Activated T-helper 1 cell treated with anti-CD3 and anti-CD28 coated beads, Interleukin-2, amount 50 U/mL, for 16 hours (primary cell): ENCODE measurements at places on chromosomes 1 and 21.

DNA sequence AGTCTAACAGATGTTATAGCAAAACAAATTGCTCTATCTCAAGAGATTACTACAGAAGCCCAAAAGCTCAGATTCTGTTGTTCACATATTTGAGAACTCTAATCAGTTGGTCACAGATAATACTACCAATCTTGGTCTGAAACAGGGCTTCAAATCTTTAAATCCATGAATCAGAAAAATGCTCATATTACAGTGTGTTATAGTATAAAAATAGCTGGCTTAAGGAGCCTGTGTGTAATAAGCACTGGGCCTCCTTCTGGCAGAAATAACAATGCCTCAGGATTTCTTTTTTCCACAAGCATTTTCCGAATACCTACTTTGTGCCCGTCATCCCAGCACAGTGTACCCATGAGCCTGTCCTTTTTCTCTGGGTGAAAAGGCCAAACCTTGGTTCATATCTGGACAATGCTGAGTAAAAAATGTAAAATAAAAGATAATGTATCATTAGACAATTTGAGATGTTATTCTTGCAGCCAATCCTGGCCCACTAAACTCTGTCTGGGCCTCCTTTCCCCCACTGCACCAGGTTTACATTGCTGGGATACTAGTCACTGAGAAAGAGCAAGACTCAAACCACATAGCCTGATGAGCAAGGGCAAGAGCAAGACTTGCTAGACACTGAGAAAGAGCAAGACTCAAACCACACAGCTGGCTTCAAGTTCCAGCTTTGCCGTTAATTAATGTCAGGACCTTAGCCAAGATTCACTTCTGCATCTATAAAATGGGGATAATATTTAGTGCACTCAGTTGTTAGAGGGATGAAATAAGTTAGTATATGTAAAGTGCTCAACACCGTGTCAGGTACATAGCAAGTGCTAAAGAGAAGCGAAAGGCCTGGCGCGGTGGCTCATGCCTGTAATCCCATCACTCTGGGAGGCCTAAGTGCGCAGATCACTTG lies 17.0 kb upstream of the ADAR start:
- DNase-seq = no peak

GRCh38 chr1:151710187-151710840 lies 6.3 kb downstream of the CELF3 start:
- no peak for DNase-seq

- DNase-seq = no peak
These were observed 86.4 kb upstream of the JUN start for GRCh38 chr1:58870298-58870676.

DNA sequence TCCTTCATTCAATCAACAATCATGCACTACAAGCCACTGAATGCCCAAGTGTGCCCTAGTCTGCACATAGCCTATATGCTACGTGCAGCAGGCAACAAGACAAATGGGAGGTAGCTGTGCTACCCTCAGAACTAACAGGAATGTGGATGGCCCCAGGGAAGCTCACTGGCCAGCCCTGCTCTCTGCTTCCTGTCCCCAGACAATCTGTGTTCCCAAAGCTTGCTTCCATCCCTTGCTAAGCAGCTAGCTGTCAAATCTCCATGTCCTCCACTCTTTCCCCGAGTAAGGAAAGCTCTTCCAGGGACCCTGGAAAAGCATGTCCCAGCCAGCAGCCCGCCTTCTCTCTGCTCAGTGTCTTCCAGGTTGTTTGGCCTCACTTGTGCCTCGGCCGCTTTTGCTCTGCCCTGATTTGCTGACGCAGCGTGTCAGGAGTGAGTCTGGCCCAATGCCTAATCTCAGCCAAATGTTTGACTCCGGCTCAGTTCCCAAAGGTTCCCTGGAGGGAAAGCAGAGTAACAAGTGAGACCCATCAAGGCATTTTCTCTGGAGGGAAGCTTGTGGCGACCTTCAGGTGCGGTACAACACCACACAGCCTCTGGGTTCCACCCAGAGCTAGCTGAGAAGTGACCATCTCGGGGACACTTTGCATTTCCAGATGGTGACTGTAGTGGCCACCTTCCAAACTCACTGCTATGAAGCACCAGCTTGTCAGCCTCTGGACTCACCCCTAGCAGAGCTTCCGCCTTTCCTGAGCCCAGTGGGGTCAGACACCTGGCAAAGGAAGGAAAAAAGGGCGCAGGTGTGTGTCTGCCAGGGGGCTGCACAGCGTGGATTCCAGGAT lies 243.4 kb downstream of the RHOU start:
- DNase-seq = no peak

- DNase-seq = no peak
These were observed 444.0 kb downstream of the SMYD3 start for GRCh38 chr1:246063013-246063616.

- no peak for DNase-seq
These were observed 595.5 kb downstream of the KIF26B start for GRCh38 chr1:245750261-245750660.

- DNase-seq = no peak
These were observed 27.9 kb downstream of the OPTC start for GRCh38 chr1:203521812-203522211.

DNA sequence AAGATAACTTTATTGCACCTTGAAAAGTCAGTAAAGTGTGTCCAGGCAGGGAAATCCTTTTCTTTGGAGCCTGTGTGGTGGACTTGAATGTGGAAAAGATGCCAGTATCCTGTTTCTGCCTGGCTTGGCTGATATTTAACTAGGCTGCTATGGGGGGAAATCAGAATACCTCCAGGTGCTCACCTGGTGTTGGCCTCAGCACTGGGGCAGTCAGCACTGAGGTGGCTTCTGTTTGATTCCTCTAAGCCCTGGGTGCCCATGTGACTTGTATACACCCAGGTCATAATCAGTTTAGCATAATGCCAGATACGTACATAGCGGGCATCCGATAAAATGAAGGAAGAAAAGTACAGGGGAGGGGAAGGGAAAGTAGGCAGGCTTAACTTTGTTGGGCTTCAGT lies 7.2 kb downstream of the PHGDH start:
- no peak for DNase-seq

DNA sequence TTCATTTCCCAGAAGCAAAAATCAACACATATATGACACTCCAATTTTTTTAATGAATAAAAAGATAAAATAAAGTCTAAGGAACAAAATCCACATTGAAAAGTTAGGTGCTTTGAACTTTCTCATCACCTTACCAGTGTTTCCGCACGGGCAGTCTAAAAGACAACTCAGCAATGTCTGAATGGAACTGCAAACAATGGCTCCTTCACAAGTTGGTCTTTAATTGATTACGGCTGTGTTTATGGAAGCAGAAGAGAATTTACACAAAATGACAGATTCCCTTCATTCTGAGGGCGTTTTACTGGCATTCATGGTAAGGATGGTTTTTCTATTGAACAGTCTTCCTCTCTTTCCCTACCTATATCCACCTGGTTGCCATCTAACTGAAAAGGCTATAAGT lies 65.0 kb upstream of the RNPC3 start:
- DNase-seq = no peak

DNA sequence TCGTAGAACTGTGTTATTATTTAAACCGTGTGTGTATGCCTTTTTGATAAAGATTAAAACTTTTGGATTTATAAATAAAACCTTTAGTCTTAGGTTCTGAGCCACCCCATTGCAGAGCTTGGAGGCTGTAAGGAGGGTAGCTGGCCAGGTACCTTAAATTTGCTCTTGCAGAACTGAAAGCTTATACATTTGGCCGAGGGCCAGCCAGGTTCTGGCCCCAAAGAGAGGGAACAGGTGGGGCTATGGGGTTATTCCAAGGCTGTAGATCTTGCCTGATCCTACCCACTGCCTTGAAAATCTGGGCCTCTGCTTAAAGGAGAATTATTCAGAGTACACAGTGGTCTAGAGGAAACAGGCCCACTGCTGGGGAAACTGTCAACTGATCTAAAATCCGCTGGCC lies 59.6 kb downstream of the CAMK2N1 start:
- no peak for DNase-seq

GRCh38 chr1:3016641-3017439 lies 4.4 kb upstream of the ACTRT2 start:
- DNase-seq = no peak

DNA sequence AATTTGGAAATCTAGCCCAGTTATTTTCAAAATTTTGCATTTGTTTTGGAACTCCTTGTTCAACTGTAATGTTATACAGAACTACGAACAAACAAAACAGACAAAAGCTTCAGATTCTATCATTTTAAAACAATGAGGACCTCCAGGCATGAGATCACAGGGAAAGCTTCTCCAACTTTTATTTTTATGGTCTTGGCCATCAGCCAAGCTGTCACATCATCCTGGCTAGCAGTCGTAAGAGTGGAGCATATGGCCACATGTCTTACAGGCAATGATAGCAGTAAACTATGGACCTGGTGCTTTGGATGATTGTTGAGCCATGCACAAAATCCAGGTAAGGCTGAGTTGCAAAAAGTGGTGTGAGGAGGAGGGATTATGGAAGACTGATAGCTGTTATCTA lies 299.6 kb downstream of the LMX1A start:
- DNase-seq = no peak

- DNase-seq = no peak
These were observed 68.0 kb upstream of the CYP2J2 start for GRCh38 chr1:59994302-59995198.

DNA sequence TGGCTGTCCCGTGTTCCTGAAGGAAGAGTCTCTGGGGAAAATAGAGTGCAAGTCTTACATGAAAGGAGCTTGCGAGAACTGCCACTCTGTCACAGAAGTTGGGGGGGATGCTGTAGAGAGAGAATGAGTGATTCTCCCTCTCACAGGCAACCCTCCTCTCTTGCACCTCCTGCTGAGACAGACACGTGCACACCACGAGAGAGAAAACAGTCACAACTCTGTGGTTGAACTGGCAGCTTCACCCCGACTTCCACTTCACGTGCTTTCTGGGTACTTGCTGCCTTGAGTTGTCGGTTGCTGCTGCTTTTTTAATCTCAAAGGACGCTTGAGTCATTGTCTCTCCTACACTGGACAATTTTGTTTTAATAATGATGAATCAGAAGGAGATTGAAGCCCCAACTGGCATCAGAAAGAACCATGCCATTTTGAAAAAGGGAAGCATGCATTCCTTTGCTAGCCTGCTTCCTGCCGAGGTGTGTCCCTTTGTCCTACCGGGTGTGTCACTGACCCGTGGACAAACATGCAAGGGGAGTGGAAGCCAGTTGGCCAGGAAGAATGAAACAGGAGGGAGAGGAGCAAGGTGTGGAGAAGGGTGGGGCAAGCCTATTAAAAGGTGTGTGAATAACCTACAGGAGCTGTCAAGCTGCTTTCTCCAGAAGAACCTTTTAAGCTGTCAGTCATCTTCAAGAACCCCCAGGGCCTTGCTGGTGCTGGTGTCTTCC lies 164.2 kb downstream of the CACNA1E start:
- no peak for DNase-seq

GRCh38 chr1:155954645-155955044 lies 13.2 kb downstream of the RXFP4 start:
- DNase-seq = no peak

GRCh38 chr1:178939338-178940067 lies 68.6 kb upstream of the ANGPTL1 start:
- DNase-seq = no peak

DNA sequence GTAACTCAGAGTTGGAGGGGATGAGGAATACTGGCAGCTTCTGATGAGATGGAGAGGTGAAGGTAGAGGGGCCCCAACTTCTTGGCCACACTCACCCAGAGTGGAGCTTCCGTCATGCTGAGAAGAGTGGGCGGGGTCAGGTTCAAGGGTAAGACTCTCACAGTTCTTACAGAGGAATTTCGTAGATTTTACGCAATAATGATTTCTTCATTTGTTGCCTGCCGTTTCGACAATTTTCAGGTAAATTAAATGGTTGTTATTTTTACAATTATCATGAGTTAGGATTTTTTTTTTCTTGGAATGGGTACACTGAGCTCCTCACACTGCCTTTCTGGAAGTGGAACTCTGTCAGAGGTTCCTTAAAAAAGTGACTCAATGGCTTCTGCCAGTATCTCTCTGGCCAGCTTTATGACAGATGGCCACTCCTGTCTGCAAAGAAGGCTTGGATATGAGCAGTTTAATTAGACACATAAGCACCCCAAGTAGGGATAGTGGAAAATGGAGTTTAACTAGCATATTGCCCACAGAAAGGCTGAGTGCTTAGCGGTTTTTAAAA lies 13.8 kb upstream of the NLRP3 start:
- DNase-seq = no peak

DNA sequence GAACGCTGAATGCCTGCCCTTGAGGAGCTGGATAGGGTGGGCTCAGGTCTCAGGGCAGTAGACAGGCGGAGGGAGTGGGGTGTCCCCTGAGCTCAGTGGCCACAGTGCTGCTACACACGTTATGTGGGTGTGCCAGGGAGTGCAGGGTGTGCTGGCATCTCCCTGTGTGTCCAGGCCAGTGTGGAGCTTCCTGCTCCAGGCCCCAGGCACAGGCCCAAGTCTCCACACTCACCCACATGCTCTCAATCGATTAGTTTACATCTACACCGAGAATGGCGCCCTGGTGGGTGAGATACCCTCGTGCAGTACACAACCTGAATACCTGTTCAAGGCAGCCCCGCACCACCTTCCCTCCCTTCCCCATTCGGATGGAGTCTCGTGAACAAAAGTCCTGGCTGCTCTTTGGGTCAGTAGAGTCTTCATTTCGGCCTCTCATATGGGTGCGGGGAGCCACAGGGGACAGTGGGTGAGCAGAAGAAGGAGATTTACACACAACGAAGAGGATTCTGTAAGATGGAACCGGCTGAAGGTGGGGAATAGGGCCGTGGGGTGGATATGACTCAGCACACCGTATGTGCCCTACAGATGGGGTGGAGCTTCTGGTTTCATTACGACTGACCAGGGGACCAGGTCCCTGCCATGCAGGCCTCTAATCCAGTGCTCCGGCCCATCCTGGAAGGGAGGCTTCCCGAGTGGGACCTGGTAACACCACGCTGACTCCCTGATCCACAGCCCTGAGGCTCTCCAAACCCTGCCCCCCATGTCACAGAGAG lies 93.3 kb downstream of the SPSB1 start:
- no peak for DNase-seq

DNA sequence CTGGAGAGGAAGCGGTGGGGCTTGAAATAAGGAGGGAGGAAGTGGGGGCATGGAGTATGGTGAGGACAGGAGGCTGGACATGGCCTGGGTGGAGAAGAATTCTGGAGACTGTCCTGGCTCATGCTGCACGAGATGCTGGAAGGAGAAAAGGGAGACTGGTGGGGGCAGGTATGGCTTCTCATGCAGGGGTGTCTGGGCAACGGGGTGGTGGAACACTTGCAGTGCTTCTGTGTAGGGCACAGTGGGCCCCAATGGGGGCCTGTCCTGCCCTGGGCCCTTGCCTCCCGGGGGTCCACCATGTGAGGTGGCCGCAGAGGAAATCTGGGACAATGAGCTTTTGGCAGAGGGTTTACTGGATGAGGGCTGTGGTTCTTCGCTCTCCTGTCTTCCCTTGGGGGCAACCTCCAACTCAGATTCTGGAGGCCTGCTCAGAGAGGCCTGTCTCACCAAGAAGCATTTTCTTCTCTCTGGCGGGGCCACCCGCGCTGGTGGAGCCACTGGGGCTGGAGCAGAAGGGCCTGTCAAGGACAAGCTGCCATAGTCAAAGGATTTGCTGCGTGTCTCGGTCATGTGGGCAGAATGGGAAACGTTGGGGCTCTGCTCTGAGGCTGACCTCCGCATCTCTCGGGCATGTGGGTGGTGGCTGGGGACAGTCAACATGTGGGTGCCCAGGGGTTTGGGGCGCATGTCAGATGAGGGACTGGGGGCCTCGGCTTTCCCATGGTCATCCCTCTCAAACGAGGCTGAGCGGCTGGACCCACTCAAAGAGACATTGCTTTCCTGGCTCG lies 96.9 kb upstream of the EDN2 start:
- no peak for DNase-seq

- DNase-seq = no peak
These were observed 29.3 kb downstream of the NIBAN1 start for GRCh38 chr1:184945029-184945428.
